GM19239 (cell line): ENCODE measurements at places on chromosomes 1 and 21.
A peak's percentile ranks its signal among the peaks of the same experiment; 100 is the strongest.

GRCh38 chr1:58813361-58813760 is 29.5 kb upstream of the JUN start:
- no peak for DNase-seq

GRCh38 chr1:231386466-231386865 is 35.6 kb downstream of the EGLN1 start:
- no peak for DNase-seq

DNA sequence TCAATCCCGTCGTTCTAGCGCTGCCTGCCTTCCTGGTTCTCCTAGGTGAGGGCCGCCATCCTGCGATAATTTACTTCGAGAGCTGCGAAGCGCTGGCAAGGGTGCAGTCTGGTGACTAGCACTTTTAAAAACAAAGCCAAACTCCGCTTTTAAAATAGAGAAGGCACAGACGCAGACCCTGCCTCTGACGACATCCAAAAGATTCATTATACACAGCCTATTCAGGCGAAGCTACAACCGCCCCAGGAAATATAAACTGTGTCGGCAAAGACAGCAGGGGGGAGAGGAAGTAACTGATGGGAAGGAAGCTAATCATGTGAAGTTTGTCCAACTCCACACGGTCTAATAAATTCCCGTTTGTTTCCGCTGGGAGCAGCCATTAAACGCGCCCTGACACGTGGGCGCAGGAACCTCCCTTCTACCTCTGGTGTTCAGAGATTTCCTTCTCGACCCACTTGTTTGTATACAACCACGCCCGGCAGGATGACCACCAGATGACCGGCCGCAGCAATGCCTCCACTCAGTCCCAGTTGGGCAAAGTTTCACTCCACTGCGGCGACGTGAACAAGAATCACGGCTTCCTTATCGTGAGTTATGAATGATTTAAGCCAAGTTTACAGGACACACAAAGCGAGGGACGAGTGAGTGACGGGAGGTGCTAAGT is 1.3 kb downstream of the GNG12 start:
- no peak for DNase-seq

DNA sequence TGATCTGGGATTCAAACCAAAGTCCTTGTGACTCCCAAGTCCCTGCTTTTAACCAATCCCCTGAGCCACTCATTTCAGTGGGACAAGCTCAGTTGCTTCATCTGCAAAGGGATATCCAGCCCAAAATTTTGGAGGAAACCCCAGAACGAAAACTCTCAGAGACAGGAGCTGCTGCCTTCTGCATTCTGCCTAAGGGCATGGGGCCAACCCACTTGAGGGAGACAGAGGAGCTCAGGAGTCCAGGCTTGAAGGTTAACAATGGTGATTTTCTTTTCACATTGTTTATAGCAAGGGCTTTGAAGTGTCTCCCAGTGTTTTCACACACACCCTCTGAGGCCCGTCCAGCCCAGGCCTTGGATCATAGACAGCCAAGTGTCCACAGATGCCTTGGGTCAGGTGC is 148.1 kb upstream of the CTTNBP2NL start:
- DNase-seq, result no peak

DNA sequence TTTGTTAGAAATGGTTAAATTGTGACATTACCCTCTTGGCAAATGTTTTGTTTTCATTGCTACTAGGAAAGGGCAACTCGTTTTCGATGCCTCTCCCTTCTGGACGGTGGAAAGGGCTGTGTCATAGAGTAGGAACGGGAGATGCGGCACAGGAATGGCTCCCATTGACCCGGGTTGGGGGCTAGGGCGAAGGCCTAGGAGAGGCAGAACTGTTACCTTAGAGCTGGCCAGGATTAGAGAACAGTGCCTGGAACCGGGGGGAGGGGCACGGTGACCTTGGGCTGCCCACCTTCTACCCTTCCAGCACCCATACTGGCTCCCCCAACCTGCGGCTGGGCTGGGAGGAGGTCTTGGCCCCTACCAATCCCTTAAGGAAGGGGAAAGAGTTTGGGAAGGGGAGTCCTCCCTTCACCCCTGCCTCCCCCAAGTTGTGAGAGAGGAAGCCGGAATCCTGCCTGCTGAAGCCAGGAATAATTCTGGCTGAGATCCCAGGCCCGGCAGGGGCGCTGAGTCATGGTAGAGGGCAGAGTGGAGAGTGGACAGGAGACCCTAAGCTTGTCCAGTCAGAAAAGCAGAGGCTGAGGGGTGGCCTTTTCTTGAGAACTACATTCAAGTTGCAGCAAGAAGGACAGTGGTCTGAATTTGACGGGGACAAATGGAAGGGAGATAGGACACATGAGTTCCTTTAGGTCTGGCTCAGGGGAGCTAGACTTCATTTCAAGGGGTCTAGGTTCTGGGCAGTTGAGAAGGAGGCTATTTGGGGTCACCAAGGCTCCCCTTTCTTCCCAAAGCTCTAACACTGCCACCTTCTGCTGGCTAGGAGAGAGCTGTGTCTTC is 8.2 kb downstream of the LMNA start:
- no peak for DNase-seq

GRCh38 chr1:224730540-224730939 is 114.4 kb downstream of the CNIH3 start:
- no peak for DNase-seq

DNA sequence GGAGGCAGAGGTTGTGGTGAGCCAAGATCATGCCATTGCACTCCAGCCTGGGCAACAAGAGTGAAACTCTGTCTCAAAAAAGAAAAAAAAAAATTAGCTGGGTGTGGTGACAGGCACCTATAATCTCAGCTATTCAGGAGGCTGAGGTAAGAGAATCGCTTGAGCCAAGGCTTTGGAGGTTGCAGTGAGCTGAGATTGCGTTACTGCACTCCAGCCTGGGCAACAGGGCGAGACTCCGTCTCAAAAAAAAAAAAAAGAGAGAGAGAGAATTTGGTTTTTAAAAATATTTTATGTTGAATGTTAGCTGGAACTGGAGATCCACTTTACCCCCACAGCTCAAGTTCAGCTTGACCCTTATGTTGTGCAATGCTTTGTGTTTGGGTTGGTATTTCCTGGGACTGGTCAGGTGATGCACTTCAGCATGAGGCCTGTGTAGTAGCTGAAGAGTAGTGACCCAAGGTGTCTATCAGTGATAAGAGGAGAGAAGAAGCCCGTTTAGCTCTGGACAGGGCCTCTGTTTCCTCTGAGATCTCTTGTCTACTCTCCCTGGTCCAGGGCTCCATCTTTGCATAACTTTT is 36.8 kb upstream of the MACF1 start:
- DNase-seq, result no peak

DNA sequence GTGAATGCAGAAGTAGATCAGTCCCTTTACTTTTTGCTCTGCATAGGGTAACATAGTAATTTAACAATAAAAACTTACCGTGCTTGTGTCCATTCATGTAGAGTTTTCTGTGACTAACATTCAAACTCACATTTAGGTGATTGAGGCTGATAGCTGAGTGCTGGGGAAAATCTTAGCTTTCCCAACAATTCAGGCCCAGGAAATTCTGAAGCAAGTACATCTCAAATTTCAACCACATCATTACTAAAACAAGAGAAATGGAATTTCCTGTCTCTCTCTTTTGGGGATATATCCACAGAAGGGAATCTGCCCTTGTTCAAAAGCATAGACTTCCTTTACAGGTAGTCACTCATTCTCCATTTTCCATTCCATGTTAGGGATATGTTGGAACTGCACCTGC is 33.1 kb upstream of the C1orf146 start:
- no peak for DNase-seq

- peak; percentile 44 for DNase-seq
These were observed 15.9 kb upstream of the POGZ start for GRCh38 chr1:151475175-151475574.

DNA sequence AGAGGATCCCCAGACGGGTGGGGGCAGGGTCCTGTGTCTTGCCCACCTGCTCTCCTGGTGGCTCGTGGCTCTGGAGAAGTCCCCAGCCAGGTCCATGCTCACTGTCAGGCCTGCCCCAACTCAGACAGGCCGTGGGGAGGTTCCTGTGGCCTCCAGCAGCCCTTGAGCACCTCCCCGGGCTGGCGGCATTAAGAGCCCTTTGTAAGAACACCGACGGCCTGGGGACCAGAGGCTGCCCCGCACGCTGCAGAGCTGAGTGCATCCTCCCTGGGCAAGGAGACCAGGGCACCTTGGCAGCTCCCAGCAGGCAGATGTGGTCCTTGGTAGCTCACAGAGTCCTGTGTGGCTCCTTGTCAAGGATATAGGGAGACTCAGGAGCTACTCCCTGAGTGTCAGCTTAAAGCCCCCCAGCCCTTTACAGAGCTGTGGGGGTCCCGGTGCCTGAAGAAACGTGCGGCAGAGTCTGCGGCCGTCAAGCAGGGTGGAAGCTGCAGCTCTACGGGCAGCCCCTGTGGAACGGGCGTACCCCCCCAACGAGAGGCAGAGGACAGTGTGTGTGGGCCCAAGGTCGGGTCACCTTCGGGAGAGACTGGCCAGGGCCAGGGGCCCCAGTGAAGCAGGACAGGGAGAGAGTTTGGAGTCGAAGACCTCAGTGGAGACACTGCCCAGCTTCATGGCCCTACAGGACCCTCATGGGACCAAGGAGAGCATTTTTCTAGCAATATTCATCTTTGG is 118.6 kb downstream of the PRDM16 start:
- no peak for DNase-seq

DNA sequence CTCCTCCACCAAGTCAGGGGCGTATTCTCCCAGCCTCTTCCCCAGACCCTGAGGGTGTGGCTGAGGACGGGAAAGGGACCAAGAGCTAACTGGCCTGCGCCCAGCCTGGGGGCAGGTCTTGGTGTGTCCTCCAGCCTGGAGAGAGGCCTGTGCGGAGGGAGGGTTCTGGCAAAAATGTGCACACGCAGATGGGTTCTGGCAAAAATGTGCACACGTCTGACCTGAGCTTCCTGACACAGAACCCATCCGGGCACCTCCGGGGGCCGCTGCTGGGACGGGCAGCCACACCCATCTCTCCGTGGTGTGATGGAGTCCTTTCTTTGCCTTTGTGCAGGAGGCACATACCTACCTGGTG is 23.1 kb upstream of the PKP1 start:
- DNase-seq, result no peak

DNA sequence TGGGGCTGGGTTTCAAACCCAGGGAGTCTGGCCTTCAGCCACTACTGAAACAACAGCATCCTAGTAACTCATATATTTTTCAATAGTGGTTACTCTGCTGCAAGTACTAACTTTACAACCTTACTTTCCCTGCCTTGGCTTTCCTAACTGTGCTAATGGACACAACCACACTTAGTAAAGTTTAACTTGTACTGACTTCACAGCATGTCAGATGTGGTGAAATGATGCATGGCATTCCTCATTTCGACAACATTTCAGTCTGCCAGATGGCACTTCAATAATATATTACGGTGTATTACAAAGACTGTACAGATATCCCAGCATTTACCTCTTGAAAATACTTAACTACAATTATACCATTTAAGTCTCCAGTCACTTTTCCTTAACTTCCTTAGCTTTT is 27.8 kb downstream of the LRRC7 start:
- no peak for DNase-seq

- no peak for DNase-seq
These were observed 221.2 kb downstream of the FMN2 start for GRCh38 chr1:240312872-240313271.
